ENCODE measurements at places on chromosomes 3 and 15. TPM values are rescaled to one million over a fixed set of nuclear protein-coding genes. Genes with fewer than 3 reads are reported as not detected.

SI gene
- not detected for total RNA-seq

DCLK3 gene
- not detected for total RNA-seq

ATP2B2 gene
- under 0.01 TPM for total RNA-seq

KBTBD8 gene
- total RNA-seq, result 1.2 TPM

GRCh38 chr3:126081618-126082361 lies 2.1 kb downstream of the SLC41A3 start:
- DNase-seq, result peak; percentile 98

DNA sequence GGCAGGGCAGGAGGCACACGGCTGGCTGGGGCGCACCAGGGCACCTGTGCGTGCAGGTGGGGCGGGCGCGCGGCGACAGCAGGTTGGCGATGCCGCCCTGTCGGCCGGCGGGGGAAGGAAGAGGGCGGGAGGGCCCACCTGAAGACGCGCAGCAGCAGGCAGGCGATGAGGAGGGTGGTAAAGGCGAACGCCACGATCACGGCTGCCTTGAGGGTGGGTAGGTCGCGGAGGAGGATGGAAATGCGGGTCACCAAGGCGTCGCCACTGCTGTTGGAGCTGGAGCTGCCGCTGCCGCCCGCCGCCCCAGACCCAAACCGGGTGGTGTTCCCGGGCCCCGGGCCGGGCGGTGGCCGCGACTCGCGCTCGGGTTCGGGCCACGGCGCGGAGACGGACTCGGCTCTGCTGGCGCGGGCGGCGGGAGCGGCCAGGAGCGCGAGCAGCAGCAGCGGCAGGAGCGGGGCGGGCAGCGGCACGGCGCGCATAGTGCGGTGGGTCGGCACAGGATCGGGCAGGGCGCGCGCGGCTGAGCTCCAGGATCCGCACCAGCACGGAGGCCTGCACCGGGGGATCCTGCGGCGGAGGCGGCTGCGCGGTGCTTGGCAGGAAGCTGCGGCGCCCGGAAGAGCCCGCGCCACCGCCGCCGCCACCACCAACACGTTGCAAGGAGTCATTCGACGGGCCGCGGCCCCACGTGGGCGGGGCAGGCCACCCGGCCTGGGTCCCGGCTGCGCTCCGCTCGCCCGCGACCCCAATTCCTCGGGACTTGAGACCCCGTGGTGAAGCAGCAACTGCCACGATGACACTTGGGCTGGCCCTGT lies at the start of gene FAM174B:
Gene FAM174B (minus strand): TSS at position 598 of the 818 bp plus-strand sequence.
- DNase-seq, result no peak

DNA sequence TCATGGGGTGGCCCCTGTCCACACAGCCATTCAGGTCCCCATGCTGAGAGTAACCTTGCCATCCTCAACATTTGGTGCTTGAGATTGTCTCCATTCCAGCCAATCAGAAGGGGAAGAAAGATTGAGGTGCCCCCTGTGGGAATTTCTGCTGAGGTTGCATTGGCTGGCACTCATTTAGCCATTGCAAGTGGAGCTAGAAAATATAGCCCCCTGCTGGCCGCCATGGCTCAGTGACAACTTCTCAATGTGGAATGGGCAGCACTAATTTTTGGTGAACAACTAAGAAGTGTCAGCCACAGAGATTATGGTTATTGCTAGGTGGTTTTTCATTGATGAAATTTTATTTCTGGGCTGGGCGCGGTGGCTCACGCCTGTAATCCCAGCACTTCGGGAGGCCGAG lies 22.0 kb downstream of the COL6A6 start:
- peak; percentile 54 for DNase-seq

Measured in LHCN-M2 (cell line).